ENCODE measurements at places on chromosomes 16 and 17.

DNA sequence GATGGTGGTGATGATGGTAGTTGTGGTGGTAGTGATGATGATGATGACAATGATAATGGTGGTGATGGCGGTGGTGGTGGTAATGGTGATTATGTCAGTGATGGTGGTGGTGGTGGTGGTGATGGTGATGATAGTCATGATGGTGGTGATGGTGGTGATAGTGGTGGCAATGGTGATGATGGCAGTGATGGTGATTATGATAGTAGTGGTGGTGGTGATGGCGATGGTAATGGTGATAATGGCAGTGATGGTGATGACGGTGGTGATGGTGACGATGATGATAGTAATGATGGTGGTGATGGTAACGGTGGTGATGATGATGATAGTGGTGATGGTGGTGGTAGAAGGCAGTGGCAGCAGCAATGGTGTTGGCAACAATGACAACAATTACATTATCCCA lies 55.3 kb downstream of the RBFOX3 start:
- DNase-seq, result no peak

GRCh38 chr16:55418586-55418985 lies 60.4 kb upstream of the MMP2 start:
- DNase-seq, result no peak

DNA sequence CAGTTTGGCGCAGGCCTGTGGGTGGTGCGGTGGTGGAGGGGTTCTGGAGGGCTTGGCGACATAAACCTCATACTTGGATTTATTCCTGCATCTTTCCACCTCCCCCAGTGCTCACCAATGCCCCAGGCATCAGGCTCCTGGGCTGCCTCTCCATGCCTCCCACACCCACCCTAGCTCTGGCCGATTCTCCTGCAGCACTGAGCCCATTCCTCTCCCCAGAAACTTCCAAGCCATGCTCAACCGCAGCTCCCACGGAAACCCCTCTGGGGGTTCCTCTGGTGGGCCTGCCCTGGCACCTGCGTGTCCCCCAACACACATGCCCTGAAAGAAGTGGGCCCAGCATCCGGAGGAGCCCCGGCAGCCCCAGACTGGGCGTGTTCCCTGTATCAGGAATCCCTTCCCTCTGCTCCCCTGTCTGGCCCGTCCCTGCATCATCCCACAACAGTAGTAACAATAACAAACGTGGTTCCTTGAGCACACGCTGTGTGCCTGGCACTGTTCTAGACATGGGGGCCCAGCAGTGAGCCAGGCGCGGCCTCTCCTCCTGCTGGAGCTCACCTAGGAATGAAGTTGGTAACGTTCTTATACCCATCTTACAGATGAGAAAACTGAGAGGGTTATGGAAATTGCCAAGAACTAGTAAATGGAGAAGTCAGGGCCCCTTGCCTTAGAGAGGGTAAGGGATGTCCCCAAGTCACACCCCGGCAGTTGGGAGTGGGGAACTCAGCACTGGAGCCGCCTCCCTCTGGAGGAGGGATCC lies 2.3 kb downstream of the PRSS21 start:
- no peak for DNase-seq

GRCh38 chr17:50573866-50574611 lies 13.5 kb downstream of the CACNA1G start:
- no peak for DNase-seq

DNA sequence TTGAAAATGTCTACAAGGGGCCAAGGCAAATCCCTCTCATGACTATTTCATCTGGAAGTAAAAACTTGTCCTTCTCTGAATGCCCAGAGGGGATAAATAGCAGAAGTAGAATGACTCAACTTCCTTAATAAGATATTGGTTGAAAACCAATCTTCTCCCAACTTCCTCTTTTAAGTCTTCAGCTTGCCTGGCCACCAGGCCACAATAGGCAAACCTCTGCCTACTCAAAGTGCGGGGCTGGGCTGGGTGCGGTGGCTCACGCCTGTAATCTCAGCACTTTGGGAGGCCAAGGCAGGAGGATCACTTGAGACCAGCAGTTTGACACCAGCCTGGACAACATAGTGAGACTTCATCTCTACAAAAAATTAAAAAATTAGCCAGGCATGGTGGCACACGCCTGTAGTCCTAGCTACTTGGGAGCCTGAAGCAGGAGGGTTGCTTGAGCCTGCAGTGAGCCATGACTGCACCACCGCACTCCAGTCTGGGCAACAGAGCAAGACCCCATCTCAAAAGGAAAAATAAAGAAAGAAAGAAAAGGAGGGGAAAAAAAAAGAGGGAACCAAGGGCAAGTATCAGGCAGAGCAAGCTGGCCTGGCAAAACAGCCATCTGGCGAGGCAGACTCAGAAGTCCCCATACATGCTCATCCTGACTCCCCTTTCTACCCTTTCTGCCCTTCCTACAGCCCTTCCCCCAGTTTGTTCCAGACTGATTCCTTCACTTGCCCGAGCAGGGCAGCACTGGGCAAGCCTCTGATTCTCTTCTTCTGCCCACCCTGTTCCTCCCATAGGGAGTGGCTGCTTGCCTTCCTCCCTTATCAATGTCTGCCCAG lies 20.6 kb downstream of the MAP3K14 start:
- DNase-seq, result no peak

GRCh38 chr17:57493171-57493570 lies 236.8 kb downstream of the MSI2 start:
- DNase-seq, result no peak

- DNase-seq, result peak; percentile 62
Measured at GRCh38 chr17:67293251-67294203, 48.5 kb upstream of the HELZ start.

DNA sequence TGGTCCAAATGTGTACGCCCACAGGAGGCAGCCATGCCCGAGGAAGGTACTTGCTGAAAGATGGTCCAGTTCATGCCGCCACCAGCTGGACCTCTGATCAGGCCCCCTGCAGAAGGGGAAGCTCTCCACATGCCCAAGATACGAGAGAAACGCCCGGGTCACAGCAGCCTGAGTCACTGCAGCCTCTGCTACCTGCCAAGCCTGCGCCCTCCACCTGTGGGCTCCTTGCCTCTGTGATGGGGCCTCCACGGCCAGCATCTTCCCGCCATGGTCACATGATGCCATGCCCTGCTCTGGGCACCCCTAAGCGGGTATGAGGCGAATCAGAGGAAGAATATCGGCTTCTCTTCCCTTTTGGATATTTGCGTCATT lies 13.7 kb upstream of the KREMEN2 start:
- DNase-seq, result no peak

- no peak for DNase-seq
Measured at GRCh38 chr17:76872221-76872873, 4.1 kb downstream of the MGAT5B start.

DNA sequence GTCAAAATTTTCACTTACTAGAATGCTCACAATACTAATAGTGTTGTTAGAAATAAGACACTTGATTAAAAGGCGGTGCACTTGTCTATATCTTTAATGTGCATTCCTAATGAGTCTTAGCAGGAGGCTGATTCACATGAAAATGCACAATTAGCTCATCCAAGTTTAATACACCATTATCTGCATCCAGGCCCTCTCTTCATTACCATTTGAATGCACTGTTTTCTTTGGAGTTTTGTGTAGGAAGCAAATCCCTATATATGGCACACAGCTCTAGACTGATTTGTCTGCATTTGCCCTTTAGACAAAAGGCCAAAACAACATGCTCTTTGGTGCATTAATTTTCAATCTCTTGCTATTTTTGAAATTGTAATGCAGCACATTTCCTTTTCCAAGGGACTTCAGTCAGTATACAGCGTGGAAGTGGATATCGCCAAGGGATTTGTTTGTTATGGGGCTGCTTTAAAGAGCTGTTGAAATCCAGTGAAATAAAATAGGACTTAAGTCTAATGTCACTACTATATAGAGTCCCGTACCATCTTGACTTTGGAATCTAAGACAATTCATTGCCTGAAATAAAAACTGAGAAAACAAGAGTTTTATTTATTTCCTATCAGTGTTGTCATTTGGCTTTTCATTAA lies 257.6 kb upstream of the CPHXL start:
- no peak for DNase-seq

- DNase-seq, result no peak
Measured at GRCh38 chr17:76343106-76343505, 10.6 kb downstream of the PRPSAP1 start.

DNA sequence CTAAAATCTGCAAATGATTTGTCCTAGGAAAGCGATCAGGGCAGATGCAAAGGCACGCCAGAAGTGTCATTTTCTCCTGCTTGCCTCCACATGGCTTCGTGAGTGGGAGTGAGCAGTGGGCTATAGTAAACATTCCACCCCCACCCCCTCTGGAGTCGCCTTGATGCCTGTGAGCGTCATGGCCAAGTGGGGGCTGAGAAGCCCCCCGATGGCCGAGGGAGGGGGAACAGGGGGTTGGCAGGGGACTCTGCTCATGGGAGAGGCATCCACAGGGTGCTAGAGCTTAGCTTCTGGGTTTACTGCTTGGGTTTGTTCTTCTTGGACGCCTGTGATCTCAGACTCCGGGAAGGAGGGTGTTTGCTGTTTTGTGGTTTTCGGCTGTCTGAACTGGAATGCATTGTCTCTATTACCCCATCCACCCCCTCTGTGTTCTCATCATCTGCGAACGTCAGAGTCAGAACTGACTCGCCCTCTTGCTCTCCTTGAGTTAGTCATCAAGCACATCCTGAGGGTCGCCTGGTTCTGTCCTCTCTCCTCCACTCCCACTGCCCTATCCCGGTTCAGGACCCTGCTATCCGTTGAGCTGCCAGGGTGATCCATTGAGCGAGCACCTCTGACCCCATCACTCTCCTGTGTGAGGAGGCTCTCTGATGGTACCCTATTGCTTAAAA lies 15.4 kb downstream of the TNS4 start:
- no peak for DNase-seq

DNA sequence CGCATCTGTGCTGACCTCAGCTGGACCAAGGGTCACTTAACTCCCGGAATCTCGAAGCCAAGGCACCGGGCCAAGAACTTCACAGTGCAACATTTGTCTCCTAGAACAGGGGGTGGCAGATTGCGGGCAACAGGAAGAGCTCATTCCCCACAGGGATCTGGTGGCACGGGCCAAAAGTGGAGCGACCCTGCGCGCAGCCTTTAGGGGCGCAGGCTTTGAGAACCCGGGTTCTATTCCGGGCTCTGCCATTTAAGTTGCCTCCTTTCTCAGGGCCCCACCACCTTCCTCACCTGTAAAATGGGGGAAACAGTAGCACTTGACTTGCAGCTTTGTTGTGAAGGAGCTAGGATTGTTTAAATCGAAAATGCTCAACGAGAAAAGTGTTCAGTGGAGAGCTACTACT lies 651 bp downstream of the SHMT1 start:
- DNase-seq, result no peak

- DNase-seq, result no peak
Measured at GRCh38 chr16:49096176-49096945, 185.3 kb downstream of the CBLN1 start.

DNA sequence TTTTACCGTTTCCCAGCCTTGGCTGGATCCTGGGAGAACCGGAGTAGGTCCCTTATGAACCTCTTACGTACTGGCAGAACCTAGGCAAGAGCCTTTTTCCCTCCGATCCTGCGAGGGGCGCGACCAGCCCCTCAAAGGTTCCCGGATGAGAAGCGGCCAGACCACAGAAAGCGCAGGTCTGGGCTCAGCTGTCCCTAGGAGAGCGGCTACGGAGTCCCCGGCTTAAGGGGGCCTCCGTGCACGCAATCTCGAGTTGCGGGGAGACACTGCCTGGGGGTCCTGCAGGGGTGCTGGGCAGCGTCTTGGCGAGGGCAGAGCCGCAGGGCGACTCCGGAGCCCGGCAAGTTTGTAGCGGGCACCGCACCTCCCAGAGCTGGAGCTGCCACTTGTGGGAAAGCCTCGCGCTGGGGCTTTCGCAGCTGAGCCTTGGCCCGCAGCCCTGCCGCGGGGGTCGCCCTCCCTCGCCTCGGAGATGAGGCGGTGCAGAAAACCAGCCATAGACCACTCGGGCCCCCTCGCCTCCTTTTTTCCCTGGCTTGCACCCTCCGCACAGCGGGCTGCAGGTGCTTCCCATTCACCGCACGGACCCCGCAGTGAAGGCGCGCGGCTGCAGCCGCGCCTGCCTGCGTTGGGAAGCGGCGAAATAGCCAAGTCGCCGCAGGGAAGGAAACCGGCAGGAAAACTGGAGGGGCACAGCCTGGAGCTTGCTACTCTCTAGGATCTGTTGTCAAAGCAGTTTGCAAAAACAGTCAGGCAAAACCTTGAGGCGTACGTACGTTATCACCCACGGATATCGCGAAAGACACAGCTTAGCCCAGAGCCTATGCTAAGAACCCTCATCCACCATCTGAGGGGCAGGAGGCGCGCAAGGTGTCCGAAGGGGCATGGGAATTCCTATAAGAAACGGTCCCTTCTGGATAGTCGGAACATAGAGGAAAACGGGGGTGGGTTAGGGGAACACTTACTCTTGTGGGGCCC lies 834 bp downstream of the CDH8 start:
- no peak for DNase-seq

DNA sequence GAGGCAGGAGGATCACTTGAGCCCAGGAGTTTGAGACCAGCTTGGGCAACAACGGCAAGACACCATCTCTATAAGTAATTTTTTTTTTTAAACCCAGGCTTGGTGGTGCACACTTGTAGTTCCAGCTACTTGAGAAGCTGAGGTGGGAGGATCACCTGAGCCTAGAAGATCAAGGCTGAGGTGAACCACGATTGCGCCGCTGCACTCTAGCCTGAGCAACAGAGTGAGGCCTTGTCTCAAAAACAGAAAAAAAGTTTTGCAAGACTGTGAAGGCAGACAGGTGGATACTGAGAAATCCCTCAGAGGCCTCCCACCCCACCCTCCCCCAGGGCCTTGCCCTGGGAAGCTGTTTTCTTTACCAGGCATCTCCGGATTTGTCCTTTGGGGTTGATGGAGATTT lies 125.4 kb downstream of the MGAT5B start:
- no peak for DNase-seq

DNA sequence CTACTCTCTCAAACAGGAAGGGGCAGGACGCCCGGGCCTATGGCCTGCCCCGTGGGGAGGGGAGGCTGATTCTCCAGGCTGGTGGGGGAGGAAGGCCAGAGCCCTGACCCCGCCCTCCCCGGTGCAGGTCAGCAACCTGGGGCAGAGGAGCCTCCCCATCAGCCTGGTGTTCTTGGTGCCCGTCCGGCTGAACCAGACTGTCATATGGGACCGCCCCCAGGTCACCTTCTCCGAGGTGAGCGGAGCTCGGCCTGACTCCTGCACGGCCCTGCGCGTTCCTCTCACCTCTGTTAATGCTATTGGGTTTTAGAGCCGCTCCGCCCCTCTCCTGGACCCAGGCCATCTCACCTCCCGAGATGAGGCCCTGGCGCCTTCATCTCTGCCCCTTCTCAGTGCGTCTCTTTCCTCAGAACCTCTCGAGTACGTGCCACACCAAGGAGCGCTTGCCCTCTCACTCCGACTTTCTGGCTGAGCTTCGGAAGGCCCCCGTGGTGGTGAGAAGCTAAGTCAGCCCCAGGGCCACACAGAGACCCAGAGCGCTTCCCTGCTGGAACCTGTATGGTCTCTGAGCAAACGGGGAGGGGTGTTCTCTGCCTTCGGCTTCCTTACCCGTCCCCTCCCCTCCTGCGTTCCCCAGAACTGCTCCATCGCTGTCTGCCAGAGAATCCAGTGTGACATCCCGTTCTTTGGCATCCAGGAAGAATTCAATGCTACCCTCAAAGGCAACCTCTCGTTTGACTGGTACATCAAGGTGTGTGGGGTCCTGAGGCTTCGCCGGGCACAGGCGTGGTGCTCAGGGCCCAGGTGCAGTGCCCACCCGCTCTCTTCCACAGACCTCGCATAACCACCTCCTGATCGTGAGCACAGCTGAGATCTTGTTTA lies 25.1 kb upstream of the ITGAX start:
- no peak for DNase-seq

GRCh38 chr16:19860166-19861041 lies 24.2 kb downstream of the GPRC5B start:
- no peak for DNase-seq

GRCh38 chr17:5203178-5203907 lies 11.7 kb upstream of the ZNF594 start:
- DNase-seq, result no peak

Measured in activated CD8-positive, alpha-beta memory T cell treated with anti-CD3 and anti-CD28 coated beads, Interleukin-2, amount 50 U/mL, for 4 hours (primary cell).